Neural crest cell (in vitro differentiated cells): ENCODE measurements at places on chromosomes 6 and 20. TPM values are rescaled to one million over a fixed set of nuclear protein-coding genes. Genes with fewer than 3 reads are reported as not detected.

Gene HEBP2
- 26.5 and 31.5 TPM in 2 replicates for total RNA-seq

Gene PTCHD4
- total RNA-seq = 1.2 and 1.4 TPM in 2 replicates

Gene NKX2-2
- total RNA-seq = not detected in 2 replicates

Gene GGT7
- total RNA-seq = 64.1 and 67.7 TPM in 2 replicates

Gene MUC21
- not detected in 2 replicates for total RNA-seq

Gene COL20A1
- 8.9 and 10.2 TPM in 2 replicates for total RNA-seq

Gene NKAIN4
- total RNA-seq = 42.4 and 44.0 TPM in 2 replicates

Gene SPATA2
- 10.3 and 10.5 TPM in 2 replicates for total RNA-seq

DNA sequence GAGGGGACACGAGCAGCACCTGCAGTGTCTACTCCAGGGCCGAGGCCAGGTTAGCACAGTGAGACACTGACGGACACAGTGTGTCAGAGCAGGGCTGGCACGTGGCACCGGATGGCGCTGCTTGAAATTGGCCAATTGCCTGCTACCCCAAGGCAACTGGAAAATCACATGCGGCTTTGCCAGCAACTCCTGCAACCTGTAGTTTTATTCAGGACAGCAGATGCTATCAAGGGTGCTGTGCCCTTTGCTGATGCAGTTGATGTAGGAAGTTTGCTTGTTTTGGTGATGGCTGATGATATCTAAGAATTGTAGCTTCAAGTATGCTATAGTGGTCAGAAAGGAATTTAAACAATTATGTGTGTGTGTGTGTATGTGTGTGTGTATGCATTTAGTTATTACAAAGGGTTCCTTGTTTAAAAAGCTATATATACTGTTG lies 25.9 kb downstream of the RIN2 start:
- no peak overlapping the region for H3K27ac ChIP-seq
- DNase-seq = no peak
- H3K27me3 ChIP-seq = no peaks in the 10 kb centered on the region
- peak overlapping the region; percentile 7 for H3K4me3 ChIP-seq

DNA sequence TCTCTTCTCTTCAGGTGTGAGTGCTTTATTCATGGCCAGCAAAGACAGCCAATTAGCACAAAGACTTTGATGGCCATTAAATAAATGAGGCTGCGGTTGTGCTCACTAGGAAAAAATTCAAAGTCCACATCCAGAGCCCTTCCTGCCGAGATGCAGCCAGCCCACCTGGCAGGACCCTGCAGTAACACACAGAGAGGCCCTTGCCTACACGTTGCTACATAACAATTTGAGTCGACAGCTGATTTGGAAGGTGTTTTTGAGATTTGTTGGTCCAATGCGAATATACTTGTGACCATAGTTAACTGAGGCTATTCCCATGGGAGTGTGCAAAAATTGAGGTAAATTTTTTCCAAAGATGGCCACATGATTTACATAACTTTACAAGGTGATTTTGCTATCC lies 605.4 kb upstream of the HTR1E start:
- H3K36me3 ChIP-seq = no peaks in the 10 kb centered on the region
- no peaks in the 10 kb centered on the region for H3K27me3 ChIP-seq
- no peak overlapping the region for H3K4me3 ChIP-seq
- no peak overlapping the region for H3K27ac ChIP-seq
- no peak for DNase-seq
- no peaks in the 10 kb centered on the region for H3K4me1 ChIP-seq

- peak overlapping the region; percentile 93 for H3K27ac ChIP-seq
- DNase-seq = no peak
- peaks cover 3% of the 10 kb centered on the region for H3K27me3 ChIP-seq
- no peak overlapping the region for H3K4me3 ChIP-seq
Measured at GRCh38 chr20:37393196-37393862, 47.4 kb downstream of the SRC start.

DNA sequence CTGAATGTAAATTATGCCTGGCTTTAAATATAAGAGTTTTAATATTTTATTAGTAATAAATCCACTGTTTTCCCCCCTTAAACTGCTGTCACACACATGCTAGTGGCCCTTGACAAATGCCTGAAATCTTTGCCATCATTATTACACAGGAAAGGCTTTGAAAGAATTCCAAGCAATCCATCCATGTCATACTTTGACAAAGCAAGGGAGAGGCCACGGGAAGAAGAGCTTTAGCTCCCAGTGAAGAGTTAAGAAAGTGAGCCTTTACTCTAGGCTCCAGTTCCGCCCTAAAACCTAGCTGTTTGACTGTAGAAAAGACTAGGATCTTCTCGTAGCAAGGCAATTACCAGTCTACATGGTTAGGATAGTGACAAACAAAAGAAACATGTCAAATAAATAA lies 147.9 kb downstream of the GMDS start:
- DNase-seq = no peak
- no peaks in the 10 kb centered on the region for H3K36me3 ChIP-seq
- no peaks in the 10 kb centered on the region for H3K4me1 ChIP-seq
- no peaks in the 10 kb centered on the region for H3K27me3 ChIP-seq
- no peak overlapping the region for H3K27ac ChIP-seq

DNA sequence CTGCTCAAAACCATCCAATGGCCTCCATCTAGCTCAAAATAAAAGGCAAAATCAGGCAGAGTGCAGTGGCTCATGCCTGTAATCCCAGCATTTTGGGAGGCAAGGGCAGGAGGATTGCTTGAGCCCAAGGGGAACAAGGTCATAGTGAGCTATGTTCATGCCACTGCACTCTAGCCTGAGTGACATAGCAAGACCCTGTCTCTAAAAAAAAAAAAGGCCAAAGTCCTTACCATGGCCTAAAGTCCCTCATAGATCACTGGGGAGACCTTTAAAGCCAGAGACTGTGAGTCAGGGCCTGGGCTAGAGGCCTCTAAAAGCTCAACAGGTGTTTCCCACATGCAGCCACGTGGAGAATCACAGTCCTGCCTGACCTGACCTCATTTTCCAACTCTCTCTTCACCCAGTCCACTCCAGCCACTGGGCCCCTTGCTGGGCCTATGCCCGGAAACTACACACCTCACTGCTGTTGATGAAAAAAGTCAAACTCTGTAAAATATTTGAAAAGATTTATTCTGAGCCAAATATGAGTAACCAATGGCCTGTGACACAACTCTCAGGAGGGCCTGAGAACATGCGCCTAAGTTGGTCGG lies 28.2 kb upstream of the TAB2 start:
- no peak for DNase-seq
- no peak overlapping the region for H3K4me3 ChIP-seq
- no peaks in the 10 kb centered on the region for H3K36me3 ChIP-seq
- peaks cover 4% of the 10 kb centered on the region for H3K4me1 ChIP-seq

- H3K27ac ChIP-seq = no peak overlapping the region
- H3K27me3 ChIP-seq = no peaks in the 10 kb centered on the region
- no peaks in the 10 kb centered on the region for H3K4me1 ChIP-seq
- no peak overlapping the region for H3K4me3 ChIP-seq
Measured at GRCh38 chr6:133707456-133707855, 181.5 kb upstream of the TCF21 start.

DNA sequence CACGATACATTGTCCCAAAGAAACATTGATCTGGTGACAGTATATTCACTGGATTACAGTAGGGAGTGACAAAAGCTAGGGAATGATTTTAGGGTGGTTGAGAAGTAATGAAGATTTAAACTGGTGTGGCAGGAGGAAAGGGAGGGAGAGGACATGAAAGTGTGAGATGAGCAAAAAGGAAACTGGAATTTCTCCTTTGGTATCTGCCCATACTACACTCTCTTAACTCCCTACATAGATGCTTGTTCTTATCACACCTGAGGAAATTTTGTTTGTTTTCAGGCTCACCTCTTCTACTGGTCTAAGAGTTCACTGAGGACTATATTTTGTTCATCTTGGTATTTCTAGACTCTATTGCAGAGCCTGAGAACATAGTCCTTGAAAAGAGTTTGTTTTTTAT lies 44.9 kb upstream of the CEP162 start:
- H3K4me3 ChIP-seq = no peak overlapping the region
- H3K4me1 ChIP-seq = no peaks in the 10 kb centered on the region
- H3K27ac ChIP-seq = no peak overlapping the region
- peaks cover 19% of the 10 kb centered on the region for H3K27me3 ChIP-seq

- H3K36me3 ChIP-seq = no peaks in the 10 kb centered on the region
- H3K4me3 ChIP-seq = no peak overlapping the region
- H3K27me3 ChIP-seq = peaks cover 3% of the 10 kb centered on the region
- DNase-seq = no peak
- no peak overlapping the region for H3K27ac ChIP-seq
Measured at GRCh38 chr6:116012471-116012949, 48.2 kb downstream of the FRK start.

GRCh38 chr20:58102261-58102660 lies 126.2 kb downstream of the ANKRD60 start:
- no peak overlapping the region for H3K4me3 ChIP-seq
- DNase-seq = no peak
- H3K27ac ChIP-seq = no peak overlapping the region
- peaks cover 2% of the 10 kb centered on the region for H3K27me3 ChIP-seq

DNA sequence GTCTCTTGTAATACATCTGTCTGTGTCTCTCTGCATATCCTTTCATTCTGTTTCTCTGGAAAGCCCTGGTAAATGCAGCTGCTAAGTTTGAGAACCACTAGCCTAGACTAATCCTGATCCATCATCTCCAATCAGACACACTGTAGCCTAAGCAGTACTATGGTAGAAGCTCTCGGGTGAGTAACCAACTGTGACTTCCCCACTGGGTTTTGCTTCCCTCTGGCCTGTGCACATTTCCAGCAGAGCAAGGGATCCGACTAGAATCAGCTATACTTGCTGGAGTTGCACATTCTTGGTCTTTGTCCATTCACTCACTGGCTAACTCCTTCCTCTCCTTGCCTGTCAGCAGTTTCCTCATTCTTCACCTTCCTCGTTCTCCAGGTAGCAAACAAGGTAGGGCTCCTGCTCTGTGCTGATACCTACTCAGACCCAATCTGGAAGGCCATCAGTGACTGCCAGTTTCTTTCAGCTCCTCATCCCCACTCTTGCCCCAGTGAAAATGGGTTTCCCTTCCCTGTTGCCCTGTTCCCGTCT lies 184.2 kb downstream of the PLCB4 start:
- no peak overlapping the region for H3K27ac ChIP-seq
- no peak for DNase-seq
- peaks cover 3% of the 10 kb centered on the region for H3K36me3 ChIP-seq
- H3K4me1 ChIP-seq = peaks cover 11% of the 10 kb centered on the region
- no peak overlapping the region for H3K4me3 ChIP-seq
- no peaks in the 10 kb centered on the region for H3K27me3 ChIP-seq

- peak overlapping the region; percentile 95 for H3K4me3 ChIP-seq
- peak overlapping the region; percentile 93 for H3K27ac ChIP-seq
- no peaks in the 10 kb centered on the region for H3K36me3 ChIP-seq
- H3K27me3 ChIP-seq = no peaks in the 10 kb centered on the region
- H3K4me1 ChIP-seq = peaks cover 45% of the 10 kb centered on the region
Measured at GRCh38 chr6:35731736-35732532, 4.9 kb upstream of the ARMC12 start.

GRCh38 chr20:43189554-43190331 lies at the start of gene PTPRT:
Gene PTPRT (minus strand): TSS chr20:43189906. CDS start chr20:43189733, 173 bp downstream.
- peaks cover 90% of the 10 kb centered on the region for H3K27me3 ChIP-seq
- H3K27ac ChIP-seq = no peak within 1 kb of the TSS
- H3K36me3 ChIP-seq = no peaks in the 10 kb centered on the region
- H3K4me1 ChIP-seq = peaks cover 14% of the 10 kb centered on the region

DNA sequence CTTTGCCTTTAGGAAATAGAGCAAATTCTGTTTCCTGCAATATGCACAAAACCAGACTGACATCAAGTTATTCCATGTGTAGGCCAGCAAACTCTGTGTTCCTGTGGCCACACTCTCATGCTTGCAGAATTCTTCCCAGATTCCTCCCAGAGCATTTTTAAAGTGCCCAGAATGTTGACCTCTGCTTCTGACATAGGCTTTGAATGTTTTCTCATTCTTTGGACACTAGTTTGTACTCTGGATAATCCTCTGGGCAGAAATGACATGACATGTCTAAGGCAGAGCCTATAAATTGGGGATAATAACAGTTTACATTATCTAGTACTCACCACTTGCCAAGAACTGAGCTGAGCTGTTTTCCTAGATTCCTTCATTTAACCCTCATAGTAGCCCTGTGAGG lies 9.2 kb upstream of the EFHC1 start:
- no peak overlapping the region for H3K4me3 ChIP-seq
- H3K27ac ChIP-seq = no peak overlapping the region
- no peak for DNase-seq
- no peaks in the 10 kb centered on the region for H3K36me3 ChIP-seq

GRCh38 chr6:159540152-159540551 lies 152.9 kb downstream of the SOD2 start:
- no peak overlapping the region for H3K27ac ChIP-seq
- no peak overlapping the region for H3K4me3 ChIP-seq
- peak; percentile 25 for DNase-seq
- H3K36me3 ChIP-seq = no peaks in the 10 kb centered on the region
- H3K27me3 ChIP-seq = peaks cover 54% of the 10 kb centered on the region

DNA sequence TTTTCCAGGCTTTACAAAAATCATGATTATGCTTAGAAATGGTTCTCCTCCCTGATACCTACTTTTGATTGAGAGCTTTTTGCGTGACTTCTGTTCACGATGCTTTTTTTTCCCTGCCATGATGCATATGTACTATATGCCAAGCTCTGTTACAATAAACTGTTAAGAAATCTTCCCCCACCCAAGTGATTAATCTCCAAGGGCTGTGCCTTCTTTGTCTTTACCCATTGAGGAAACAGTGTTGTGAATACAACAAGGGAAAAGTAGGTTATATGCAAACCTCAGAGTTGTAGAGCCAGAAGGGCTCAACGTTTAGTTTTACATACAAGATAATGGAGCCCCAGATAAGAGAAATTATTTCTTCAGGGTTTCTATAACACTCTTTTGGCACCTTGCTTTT lies 34.1 kb upstream of the MYLK2 start:
- H3K4me3 ChIP-seq = no peak overlapping the region
- peaks cover 8% of the 10 kb centered on the region for H3K4me1 ChIP-seq
- no peak overlapping the region for H3K27ac ChIP-seq
- H3K36me3 ChIP-seq = peaks cover 18% of the 10 kb centered on the region

GRCh38 chr6:107847844-107848802 lies 24.0 kb upstream of the SCML4 start:
- H3K4me3 ChIP-seq = peak overlapping the region; percentile 81
- H3K27me3 ChIP-seq = peaks cover 19% of the 10 kb centered on the region
- H3K27ac ChIP-seq = peak overlapping the region; percentile 37

DNA sequence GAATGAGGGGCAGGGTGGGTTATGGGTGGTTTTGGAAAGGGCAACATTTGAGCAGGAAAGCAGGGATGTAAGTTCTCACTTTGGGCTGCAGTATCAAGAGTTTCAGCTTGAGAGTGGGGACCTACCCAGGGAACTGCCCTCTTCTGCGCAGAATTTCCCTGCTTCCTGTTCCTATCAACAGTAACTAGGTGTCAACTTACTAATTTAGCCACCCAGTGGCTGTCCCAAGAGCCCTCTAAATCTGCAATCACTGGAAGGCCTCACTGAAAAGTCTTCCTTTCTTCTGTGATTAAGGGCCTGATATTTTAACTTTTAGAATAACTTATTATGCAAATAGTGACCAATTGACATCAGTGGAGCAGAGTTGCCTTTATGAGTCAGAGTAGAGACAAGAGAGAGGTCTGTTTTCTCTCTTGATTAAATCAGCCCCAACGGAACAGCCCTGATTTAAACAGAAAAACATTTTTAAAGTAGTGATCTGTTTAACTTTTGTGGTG lies 118.2 kb upstream of the RIPOR2 start:
- DNase-seq = no peak
- H3K36me3 ChIP-seq = no peaks in the 10 kb centered on the region
- H3K4me3 ChIP-seq = no peak overlapping the region
- H3K4me1 ChIP-seq = peaks cover 10% of the 10 kb centered on the region
- H3K27me3 ChIP-seq = no peaks in the 10 kb centered on the region

GRCh38 chr6:108555399-108556052 lies 5.2 kb upstream of the FOXO3 start:
- H3K4me3 ChIP-seq = peak overlapping the region; percentile 6
- H3K36me3 ChIP-seq = no peaks in the 10 kb centered on the region
- no peak overlapping the region for H3K27ac ChIP-seq
- peaks cover 12% of the 10 kb centered on the region for H3K27me3 ChIP-seq
- no peak for DNase-seq
